Cardiac muscle cell (in vitro differentiated cells and primary cell): ENCODE measurements at places on chromosomes 3 and 15. TPM values are rescaled to one million over a fixed set of nuclear protein-coding genes. Genes with fewer than 3 reads are reported as not detected.

Gene TGM5
- not detected in 2 replicates for total RNA-seq

Gene TRIM42
- not detected in 2 replicates for total RNA-seq

Gene CPN2
- 0.36 and 0.56 TPM in 2 replicates for total RNA-seq

Gene RPUSD3
- total RNA-seq: 56.9 and 78.1 TPM in 2 replicates

DNA sequence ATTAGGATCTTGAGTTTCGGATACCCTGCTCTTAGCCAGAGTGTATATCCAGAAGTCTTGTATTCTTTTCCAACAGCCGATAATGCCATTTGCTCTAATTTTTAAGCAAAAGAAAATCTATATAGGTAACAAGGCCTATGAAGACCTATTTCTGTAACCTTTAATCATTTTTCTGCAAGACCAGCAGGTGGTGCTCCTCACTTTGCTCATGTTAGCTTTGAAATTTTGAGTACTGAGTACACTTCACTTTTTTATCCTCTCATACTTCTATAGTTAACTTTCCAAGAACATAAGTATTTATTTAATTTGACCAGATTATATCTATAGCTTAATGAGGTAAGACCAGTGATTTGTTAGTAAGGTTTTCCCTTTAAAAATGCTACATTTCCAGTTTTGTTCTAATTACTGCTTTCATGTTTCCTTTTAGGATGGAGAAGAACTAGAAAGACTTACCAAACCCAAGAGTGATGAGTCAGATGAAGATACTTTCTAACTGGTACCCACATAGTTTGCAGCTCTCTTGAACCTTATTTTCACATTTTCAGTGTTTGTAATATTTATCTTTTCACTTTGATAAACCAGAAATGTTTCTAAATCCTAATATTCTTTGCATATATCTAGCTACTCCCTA, 20.5 kb downstream of the SLC35A5 start:
- peaks cover 18% of the 10 kb centered on the region for H3K4me1 ChIP-seq
- no peak overlapping the region for H3K4me3 ChIP-seq
- DNase-seq: peak; percentile 84
- H3K27ac ChIP-seq: no peak overlapping the region
- no peaks in the 10 kb centered on the region for H3K27me3 ChIP-seq

DNA sequence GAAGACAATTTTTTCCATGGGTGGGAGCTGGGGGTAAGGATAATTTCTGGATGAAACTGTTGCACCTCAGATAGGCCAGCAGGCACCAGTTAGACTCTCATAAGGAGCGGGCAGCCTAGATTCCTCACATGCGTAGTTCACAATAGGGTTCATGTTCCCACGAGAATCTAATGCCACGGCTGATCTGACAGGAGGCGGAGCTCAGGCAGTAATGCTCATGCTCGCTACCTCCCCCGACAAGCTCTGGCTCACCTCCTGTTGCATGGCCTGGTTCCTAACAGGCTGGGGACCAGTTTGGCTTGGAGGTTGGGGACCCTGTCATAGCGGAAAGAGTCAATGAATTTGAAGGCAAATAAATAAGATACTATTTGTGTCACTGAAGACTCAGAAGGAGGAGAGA, 105.5 kb downstream of the PLD1 start:
- H3K4me1 ChIP-seq: no peaks in the 10 kb centered on the region
- H3K27ac ChIP-seq: no peak overlapping the region
- H3K4me3 ChIP-seq: no peak overlapping the region

GRCh38 chr15:45094358-45094730, 19.6 kb downstream of the DUOX2 start:
- peaks cover 32% of the 10 kb centered on the region for H3K27me3 ChIP-seq
- no peak for DNase-seq
- no peak overlapping the region for H3K4me3 ChIP-seq
- peaks cover 3% of the 10 kb centered on the region for H3K4me1 ChIP-seq
- no peaks in the 10 kb centered on the region for H3K36me3 ChIP-seq
